ENCODE measurements at places on chromosomes 5 and 9.

DNA sequence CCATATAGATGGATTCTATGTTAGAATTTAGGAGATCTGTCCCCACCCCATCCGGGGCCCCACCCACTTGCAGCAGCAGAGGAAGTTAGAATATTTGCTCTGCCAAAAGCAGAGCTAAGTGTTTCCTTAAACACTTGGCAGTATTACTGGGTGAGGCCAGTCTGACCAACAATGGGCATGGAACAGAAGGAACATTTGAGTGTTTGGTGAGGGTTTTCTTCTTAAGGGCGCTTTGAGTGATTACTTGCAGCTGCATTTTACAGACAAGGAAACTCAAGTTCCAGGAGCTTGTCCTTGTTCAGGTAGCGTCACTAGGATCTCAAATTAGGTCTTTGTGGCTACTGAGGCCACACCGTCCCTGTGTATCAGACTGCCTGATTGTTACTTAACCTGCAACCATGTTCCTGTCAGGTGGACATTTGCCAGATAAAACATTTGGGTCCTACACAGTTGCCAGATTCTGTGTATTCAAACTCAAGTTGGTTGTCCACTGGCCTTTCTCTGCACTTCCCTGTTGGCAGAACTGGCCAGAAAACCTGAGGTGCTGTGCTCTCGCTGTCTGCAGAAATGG is 59.3 kb downstream of the SLC46A2 start:
- H3K36me3 ChIP-seq = no peaks in the 10 kb centered on the region
- no peak overlapping the region for H3K27ac ChIP-seq
- H3K27me3 ChIP-seq = no peaks in the 10 kb centered on the region
- DNase-seq = no peak
- no peaks in the 10 kb centered on the region for H3K4me1 ChIP-seq

- H3K36me3 ChIP-seq = peaks cover 2% of the 10 kb centered on the region
- H3K27ac ChIP-seq = no peak overlapping the region
- DNase-seq = peak; percentile 18
- no peaks in the 10 kb centered on the region for H3K4me1 ChIP-seq
These were observed 41.4 kb downstream of the PSIP1 start for GRCh38 chr9:15469406-15469805.

DNA sequence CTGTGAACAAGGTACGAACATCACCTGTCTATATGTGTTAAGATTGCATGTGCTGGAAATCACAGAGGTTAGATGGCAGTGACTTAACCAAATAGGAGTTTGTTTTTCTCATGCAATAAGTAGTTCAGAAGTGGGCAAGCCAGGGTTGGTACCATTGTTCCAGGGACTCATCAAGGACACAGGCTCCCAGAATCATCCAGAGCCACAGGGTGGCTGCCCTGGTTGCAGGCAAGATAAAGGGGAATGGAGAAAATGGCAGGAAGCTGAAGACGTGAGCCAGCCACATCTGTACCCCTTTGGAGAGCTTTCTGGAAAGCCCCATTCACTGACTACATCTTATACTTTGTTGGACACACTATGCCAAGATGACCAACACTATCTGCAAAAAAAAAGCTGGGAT is 126.0 kb upstream of the IL12B start:
- no peak overlapping the region for H3K4me3 ChIP-seq
- H3K27me3 ChIP-seq = no peaks in the 10 kb centered on the region
- no peak for DNase-seq
- no peaks in the 10 kb centered on the region for H3K36me3 ChIP-seq
- H3K4me1 ChIP-seq = peaks cover 14% of the 10 kb centered on the region

- no peak for DNase-seq
- H3K27ac ChIP-seq = no peak overlapping the region
- H3K4me1 ChIP-seq = peaks cover 21% of the 10 kb centered on the region
- H3K4me3 ChIP-seq = peak overlapping the region; percentile 57
- no peaks in the 10 kb centered on the region for H3K36me3 ChIP-seq
- H3K27me3 ChIP-seq = peaks cover 10% of the 10 kb centered on the region
These were observed 51.4 kb upstream of the DAB2IP start for GRCh38 chr9:121599872-121600585.

DNA sequence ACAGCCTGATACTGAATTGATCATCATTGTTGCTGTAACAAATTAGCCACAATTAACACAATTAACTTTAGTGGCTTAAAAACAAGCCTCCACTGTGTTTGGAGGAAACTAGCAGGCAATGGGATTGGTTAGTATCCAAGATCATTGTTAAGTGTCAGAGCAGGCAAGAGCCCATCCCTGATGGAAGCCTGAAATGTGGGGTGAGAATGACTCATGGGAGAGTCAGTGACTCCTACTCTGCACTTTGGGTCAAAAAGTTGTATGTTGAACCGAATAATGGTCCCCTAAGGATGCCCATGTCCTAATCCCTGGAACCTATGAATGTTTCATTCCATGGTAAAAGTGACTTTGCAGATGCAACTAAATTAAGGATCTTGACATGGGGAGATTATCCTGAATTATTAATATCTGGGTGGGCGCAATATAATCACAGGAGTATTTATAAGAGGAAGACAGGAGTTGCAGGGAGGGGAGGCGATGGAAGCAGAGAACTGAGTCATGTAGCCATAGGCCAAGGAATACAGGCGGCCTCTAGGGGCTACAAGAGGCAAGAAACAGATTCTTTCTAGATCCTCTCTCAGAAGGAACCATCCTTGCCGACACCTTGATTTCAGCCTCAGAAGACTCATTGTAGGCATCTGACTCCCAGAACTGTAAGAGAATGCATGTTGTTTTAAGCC is 28.8 kb downstream of the ALG2 start:
- no peaks in the 10 kb centered on the region for H3K36me3 ChIP-seq
- H3K4me3 ChIP-seq = no peak overlapping the region
- peaks cover 7% of the 10 kb centered on the region for H3K27me3 ChIP-seq
- H3K27ac ChIP-seq = no peak overlapping the region
- H3K4me1 ChIP-seq = peaks cover 5% of the 10 kb centered on the region
- DNase-seq = peak; percentile 7

GRCh38 chr9:107358986-107359385 is 75.9 kb downstream of the RAD23B start:
- no peaks in the 10 kb centered on the region for H3K4me1 ChIP-seq
- no peaks in the 10 kb centered on the region for H3K27me3 ChIP-seq
- H3K4me3 ChIP-seq = no peak overlapping the region
- no peak overlapping the region for H3K27ac ChIP-seq

GRCh38 chr5:158942217-158942616 is 157.5 kb downstream of the EBF1 start:
- peak; percentile 2 for DNase-seq
- no peaks in the 10 kb centered on the region for H3K36me3 ChIP-seq
- H3K27me3 ChIP-seq = no peaks in the 10 kb centered on the region
- H3K27ac ChIP-seq = no peak overlapping the region

DNA sequence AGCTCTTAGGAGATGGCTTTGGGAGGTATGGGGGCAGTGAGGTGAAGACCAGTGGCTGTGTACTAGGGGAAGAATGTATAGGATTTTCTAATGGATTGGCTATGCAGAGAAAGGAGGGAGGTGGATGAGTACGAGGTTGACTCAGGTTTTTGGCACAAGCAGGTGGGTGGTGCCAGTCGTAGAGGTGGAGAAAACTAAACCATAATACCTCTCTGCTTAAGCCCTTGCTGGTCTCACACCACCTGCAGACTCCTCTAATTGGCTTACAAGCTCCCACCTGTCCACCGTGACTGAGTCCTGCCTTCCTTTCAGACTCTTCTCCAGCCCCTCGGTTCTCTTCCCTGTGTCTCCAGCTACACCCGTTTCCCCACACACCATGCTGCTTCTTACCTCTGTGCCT is 521.7 kb upstream of the CLINT1 start:
- no peak for DNase-seq
- no peak overlapping the region for H3K27ac ChIP-seq
- H3K36me3 ChIP-seq = no peaks in the 10 kb centered on the region
- H3K4me3 ChIP-seq = no peak overlapping the region
- peaks cover 20% of the 10 kb centered on the region for H3K4me1 ChIP-seq

DNA sequence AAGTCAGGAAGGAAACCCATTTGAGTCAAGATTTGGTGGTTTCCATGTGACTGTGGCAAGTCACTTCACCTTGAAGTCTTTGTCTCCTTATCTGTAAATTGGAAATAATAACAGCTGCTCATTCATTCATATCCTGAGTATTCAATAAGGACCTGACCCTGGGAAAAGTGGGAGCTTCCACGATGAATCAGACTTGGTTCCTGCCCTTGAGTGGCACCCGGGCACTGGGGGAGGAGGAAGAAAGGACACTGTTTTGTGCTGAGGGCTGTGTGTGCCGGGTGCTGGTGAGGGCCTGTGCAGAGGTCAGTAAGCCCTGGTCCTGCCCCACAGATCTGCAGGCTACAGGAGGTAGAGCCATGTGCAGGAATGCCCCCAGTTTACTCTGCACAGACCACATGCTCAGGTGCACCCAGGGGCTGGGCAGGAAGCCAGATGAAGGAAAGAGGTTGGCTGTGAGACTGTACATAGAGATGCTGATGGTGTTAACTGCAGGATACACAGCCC is 6.8 kb downstream of the NDST1 start:
- H3K27me3 ChIP-seq = no peaks in the 10 kb centered on the region
- no peak overlapping the region for H3K4me3 ChIP-seq
- H3K27ac ChIP-seq = peak overlapping the region; percentile 80
- H3K4me1 ChIP-seq = peaks cover 60% of the 10 kb centered on the region

- H3K27me3 ChIP-seq = no peaks in the 10 kb centered on the region
- DNase-seq = peak; percentile 14
- no peaks in the 10 kb centered on the region for H3K4me1 ChIP-seq
These were observed 186.9 kb upstream of the CD180 start for GRCh38 chr5:67383451-67383850.

DNA sequence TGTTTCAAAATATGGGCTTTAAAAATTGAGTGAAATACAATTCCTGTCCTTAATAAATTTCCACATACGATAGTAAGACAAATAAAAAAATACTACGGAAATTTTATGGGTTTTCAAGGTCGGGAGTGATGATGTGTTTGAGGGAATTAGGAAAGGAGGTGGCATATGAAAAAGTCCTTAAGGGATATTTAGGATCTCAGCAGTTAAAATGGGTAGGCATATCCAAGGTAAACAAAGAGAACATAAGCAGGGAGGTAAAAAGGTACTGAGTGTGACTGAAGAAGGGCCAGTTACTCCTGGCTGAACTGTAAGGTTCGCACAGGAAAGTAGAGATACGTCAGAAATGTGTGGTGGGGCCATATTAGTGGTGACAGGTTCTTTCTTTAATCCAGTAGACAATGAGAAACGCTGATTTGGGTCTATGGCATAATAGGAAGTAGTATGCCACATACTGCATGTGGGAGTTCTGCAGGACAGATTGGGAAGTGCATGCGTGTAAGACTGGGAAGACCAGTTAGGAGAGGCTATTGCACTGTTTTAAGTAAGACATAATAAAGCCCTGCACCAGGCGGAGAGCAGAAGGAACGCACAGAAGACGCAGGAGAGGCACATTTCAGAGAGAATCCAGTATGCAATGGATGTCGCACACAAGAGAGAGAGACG is 937 bp upstream of the HMGCR start:
- peak; percentile 87 for DNase-seq
- no peaks in the 10 kb centered on the region for H3K27me3 ChIP-seq
- H3K27ac ChIP-seq = peak overlapping the region; percentile 85
- no peaks in the 10 kb centered on the region for H3K36me3 ChIP-seq

GRCh38 chr5:67047160-67047559 is 149.4 kb downstream of the CD180 start:
- no peaks in the 10 kb centered on the region for H3K36me3 ChIP-seq
- no peaks in the 10 kb centered on the region for H3K4me1 ChIP-seq
- H3K27ac ChIP-seq = no peak overlapping the region
- H3K27me3 ChIP-seq = no peaks in the 10 kb centered on the region

DNA sequence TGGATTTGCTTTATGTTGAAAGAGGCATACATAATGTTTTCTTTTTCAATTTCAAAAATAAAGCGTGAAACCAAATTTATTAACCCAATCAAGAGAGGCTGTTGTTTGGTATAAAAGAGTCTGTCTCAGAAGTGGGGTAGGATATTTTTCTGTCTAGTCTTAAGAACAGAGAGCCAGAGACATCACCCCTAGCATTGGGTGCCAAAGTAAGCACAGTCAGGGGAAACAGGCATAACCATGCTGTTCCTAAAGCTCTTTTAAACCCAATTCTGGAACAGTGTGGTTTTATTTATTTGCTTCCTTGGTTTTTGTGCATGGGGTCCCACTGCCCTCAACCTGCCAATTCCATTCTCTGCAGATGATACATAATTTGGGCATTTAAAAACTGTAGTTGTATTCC is 88.2 kb downstream of the UBE2R2 start:
- H3K27ac ChIP-seq = no peak overlapping the region
- H3K4me1 ChIP-seq = no peaks in the 10 kb centered on the region
- H3K4me3 ChIP-seq = no peak overlapping the region
- H3K27me3 ChIP-seq = no peaks in the 10 kb centered on the region

Data from fibroblast of lung (primary cell).